ENCODE measurements at places on chromosomes 2 and 18. TPM values are rescaled to one million over a fixed set of nuclear protein-coding genes. Genes with fewer than 3 reads are reported as not detected.

- no peak for DNase-seq
These were observed 159.1 kb upstream of the ALPP start for GRCh38 chr2:232219496-232219870.

The SLC5A7 gene
- polyA plus RNA-seq = 0.79 TPM

- DNase-seq = no peak
These were observed 10.5 kb upstream of the LRATD1 start for GRCh38 chr2:14621906-14622549.

The ARHGEF4 gene
- not detected for polyA plus RNA-seq

DNA sequence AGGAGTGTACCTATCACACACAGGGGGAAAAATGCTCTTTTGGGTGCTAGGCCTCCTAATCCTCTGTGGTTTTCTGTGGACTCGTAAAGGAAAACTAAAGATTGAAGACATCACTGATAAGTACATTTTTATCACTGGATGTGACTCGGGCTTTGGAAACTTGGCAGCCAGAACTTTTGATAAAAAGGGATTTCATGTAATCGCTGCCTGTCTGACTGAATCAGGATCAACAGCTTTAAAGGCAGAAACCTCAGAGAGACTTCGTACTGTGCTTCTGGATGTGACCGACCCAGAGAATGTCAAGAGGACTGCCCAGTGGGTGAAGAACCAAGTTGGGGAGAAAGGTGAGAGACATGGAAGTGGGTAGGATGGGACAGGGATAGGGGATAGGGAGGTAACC, 12.2 kb downstream of the DHRS9 start:
- DNase-seq = no peak

- no peak for DNase-seq
These were observed 1.5 kb downstream of the XRCC5 start for GRCh38 chr2:216110620-216111019.

GRCh38 chr2:32745191-32745590, 117.3 kb downstream of the TTC27 start:
- no peak for DNase-seq

The GAL3ST2 gene
- 13.6 TPM for polyA plus RNA-seq

DNA sequence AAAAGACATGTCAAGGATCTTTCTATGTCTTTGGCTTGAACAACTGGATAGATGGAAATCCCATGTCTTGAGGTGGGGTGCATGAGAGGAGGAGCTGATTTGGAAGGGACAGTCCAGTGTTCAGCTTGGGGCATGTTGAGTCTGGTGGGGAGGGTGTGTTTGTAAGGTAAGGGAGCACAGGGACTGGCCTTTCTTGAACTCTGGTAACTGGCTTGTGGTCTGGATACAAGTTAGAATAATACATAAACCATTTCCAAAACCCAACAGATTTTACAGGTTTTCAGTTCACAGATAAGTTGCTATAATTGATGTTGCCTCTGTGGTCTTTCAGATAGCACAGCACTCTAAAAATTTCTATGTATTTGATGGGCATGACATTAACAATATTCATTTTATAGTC, 24.2 kb downstream of the RHBDD1 start:
- DNase-seq = no peak

GRCh38 chr2:189851174-189851826, 67.0 kb downstream of the PMS1 start:
- no peak for DNase-seq

DNA sequence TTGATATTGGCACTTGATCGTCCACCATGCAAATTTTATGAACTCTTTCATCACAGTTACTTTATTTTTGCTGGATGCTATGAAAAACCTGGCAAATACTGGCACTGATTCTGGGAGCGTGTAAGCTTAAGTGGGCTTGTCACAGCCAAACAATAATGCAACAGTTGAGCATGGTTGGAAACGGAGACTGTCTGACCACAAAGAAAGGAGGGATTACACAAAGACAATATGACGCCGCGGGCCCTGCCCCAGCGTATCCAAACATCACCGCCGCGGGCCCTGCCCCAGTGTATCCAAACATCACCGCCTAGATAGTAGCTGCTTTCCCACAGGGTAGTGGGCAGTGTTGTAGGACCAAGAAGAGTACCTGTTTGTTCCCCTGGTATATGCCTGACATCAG, 135.9 kb downstream of the PRPF40A start:
- no peak for DNase-seq

The SP5 gene
- polyA plus RNA-seq = 0.82 TPM

The GRB14 gene
- polyA plus RNA-seq = 0.79 TPM

DNA sequence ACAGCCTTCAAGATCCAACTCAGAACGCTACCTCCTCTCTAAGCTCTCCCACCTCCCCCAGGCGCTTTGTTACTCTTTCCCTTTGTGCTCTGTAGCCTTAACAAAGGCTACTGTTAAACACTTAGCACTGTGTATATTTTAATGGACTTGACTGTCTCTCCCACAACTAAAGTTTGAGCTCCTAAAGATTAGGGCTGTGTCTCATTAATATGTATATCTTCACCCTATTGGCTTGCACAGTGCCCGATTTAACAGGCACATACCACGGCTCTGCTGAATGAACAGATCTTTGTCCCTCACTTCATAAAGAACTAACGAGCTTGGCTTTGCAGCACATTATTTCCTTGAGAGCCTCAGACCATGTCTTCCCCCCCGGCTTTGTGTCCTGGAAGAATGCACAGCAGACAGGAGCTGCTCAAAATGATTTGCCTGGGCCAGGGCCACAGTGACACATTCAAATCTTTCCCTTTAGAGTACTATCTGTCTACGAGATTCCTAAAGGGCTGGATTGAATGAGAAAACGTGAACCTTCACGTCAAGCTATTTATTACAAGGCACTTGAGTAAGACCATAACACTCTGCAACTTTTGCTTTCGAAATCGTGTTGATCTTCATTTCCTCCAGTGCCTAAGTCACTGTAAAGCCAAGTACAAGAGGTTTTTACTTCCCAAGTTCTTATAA, 22.1 kb downstream of the ABHD3 start:
- DNase-seq = no peak

GRCh38 chr2:24985511-24985910, 13.8 kb upstream of the DNAJC27 start:
- no peak for DNase-seq

DNA sequence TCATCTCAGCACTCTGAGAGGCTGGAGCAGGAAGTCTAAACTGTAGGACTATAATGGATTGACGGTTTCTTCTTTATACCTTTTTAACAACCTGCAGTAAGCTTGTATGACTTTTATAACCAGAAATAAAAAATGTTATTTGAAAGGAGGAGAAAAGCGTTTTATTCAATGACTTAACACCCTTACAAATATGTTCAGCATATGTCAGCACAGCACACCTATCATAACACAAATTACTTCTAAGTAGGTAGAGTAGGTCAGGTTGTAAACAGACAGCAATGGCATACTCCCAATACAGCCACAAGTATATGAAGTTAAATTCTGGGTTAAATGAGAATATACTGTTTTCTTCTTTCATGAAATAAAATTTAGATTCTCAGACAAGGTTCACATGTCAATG, 16.1 kb downstream of the RAB1A start:
- DNase-seq = no peak

The SGPP2 gene
- 6.0 TPM for polyA plus RNA-seq

The TXNDC9 gene
- 57.6 TPM for polyA plus RNA-seq

GRCh38 chr18:62370366-62370765, 45.3 kb downstream of the TNFRSF11A start:
- no peak for DNase-seq

The TXNDC2 gene
- not detected for polyA plus RNA-seq

DNA sequence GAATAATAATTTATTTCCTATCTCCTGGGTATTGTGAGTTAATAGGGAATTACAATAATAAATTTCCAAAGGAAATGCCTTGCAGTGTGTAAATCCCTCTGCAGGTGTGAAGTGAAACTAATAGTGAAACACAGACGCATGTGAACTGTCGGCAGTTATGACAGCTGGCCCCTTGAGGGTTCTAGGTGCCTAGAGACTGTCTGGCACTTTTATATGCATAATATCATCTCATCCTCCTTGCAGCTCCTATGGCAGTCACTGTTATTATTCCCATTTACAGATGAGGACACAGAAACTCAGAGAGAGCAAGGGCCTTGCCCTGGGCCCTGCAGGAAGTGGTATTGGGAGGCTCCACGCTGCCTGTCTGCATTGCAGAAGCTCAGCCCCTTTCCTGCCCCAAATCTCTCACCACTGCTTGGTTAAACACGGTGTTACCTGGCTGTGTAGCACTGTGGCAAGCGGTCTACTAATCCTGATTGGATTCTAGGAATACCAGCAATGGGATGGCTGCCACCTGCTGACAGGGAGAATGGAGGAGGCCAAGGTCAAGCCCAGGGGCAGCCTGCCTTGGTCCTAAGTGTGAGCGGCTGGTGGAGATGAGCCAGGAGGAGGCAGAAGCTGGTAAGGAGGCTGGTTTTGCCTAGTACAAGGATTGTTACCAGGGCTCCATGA, 32.8 kb upstream of the ACKR3 start:
- DNase-seq = no peak

DNA sequence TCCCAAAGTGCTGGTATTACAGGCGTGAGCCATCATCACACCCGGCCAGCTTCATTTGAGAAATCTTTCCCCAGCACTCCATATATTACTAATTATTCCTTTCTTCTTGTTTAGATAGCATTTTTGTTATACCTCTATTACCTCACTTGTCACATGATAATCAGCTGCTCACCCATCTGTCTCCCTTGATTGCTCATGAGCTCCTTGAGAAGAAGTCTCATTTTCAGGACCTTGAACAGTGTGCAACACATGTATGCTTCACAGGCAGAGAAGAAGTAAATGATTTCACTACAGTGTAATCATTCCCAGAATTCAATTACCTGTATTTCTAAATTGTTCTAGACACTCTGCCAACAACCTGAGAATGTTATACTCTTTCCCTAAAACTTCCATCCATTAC, 6.2 kb downstream of the PAIP2B start:
- no peak for DNase-seq

GRCh38 chr2:85806358-85807118, 52.7 kb downstream of the ATOH8 start:
- DNase-seq = peak; percentile 13

The FBLN7 gene
- polyA plus RNA-seq = not detected

DNA sequence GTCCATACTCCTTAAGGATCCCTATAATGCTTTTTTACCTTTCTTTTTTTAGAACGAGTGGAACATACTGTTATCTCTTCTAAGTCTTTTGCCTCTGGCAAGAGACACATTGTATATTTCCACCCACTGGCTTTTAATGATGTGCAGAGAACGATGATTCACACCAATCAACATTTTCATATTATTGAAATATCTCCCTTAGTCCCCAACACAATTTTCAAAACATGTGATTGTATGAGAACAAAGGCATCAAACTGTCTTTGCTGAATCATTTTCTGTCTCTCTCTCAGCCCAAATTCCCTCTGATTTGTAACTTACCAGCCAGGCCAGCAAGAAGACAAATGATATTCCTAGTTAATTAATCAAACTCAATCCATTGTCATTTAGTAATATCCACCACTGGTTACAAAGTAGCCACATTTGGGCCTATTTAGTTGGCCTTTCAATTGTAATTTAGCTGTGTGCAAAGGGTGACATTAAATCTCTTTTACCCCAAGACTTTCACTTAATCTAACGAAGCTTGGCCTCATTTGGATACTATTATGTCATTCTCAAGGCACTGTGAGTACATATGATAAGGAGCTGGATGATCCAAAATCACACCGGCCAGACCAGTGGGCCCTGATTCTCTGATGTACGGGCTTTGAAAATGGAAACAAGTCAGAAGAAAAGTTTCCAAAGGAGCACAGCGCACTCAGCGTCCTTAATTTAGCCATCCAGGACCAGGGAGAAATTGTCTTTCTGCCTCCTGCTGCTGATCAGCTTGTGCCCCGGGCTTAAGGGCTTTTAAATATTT, 185.1 kb downstream of the SCG2 start:
- no peak for DNase-seq

DNA sequence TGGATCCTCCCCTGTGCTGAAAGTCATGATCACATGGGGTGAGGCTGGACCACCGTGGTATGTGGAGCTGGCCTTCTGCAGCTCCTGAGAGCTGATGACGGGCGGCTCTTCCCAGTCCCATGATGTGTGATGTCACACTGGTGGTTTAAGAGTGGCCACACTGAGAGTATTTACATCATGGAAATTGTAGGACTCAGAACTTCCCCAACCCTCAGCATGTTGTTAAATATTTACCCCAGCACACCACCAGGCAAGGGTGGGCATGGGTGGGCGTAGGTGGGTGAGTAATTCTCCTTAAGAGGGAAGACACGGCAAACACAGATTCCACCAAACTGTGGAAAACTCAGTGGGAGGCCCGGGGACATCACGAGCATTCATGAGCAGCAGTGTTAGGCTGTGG, 106.8 kb downstream of the ALPK2 start:
- no peak for DNase-seq

DNA sequence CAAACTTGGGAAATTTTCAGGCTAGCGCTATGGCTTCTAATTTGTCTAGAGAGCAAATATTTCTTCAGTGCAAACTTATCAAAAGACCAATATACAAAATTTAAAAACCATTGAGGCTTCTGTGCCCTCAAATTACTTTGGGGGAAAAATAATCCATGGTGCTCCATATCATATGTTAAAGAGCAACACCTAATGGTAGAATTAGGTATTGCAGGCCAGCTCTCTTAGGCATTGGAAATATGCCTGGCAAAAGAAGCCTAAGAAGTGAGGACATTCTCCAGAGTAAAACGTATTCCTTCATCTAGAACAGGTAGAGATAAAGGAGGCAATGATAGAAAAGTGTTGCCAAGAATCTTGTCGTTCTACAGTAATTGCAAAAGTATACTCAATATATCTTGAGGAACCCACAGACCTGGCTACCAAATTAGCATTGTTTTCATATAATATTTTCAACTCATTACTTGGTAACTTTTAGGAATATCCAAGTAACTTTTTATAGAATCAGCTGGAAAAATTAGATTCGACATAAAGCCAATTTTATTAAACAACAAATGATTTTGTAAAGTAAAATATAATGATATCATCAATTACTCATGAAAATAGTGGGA, 401.1 kb downstream of the BCL11A start:
- DNase-seq = no peak

DNA sequence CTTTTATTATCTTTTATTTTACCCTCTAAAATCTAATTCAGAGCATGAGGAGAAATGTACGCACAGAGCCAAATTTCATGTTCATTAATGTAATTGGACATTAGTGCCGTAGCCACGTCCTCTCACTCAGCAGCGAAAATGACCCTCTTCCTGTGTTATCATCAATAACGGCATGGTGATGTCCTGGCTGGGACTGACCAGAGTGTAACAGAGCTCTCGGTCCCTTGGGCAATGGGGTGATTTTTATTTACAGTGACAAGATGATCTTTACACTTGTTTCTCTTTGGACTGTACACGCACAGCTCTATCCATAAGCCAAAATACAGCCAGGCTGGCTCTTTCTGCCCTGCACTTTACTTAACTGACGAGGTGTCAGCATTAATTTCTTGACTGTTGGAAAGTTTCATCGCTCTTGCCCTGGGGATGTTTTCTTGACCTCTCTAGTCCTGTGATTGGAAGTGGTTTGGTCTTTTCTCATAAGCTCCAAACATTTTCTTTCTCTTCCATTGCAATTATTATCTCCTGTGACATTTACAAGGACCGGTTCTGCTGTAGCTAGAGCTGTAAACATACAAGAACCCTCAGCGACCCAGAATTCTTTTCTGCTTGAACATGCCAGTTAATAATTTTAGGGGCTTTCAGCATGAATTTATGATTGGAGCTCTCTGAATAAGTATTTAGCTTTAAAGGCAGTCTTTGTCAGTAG, 308.0 kb upstream of the PIK3C3 start:
- DNase-seq = no peak

- DNase-seq = peak; percentile 86
These were observed 17.3 kb upstream of the CYS1 start for GRCh38 chr2:10097352-10098148.
